ENCODE measurements at places on chromosomes 4 and X. TPM values are rescaled to one million over a fixed set of nuclear protein-coding genes. Genes with fewer than 3 reads are reported as not detected.

DNA sequence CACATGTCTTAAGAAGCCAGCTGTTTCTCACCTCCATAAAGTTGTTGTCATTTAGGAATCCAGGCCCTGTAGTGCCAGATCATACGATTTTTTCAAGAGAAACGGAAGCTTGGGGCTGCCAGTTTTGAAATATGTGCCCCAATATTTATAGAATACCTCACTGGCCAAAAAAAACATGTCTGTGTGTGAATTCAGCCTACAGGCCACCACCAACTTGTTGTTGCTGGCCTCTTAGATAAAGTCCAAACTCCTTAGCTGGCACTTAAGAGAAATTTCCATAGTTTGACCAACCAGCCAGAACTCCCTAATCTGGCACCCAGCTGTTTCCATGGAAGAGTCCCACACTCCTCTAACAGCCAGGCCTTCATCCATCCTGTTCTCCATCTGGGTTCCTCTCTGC lies 74.1 kb downstream of the WDR19 start:
- no peak overlapping the region for H3K27ac ChIP-seq
- no peaks in the 10 kb centered on the region for H3K4me1 ChIP-seq
- H3K36me3 ChIP-seq: no peaks in the 10 kb centered on the region
- no peaks in the 10 kb centered on the region for H3K27me3 ChIP-seq

Gene DCAF12L1
- not detected for total RNA-seq

DNA sequence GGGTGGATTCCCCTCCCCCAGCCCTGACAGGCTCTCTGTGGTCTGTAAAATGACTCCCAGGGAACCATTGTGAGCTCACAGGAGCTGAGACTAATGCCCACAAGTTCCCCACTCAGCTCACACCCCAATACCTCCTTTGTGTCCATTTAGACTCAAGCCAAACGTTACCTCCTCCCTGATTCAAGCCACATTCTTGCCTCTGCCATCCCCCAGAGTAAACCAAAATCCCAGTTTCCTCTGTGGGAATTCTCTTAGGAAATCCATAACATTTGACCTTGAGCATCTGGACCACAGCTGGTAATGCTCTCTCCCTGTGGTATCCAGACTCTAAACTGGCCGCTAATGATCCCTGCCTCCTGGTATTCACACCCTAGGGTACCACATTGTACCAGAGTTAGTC lies 26.3 kb upstream of the KDM5C start:
- H3K27me3 ChIP-seq: no peaks in the 10 kb centered on the region
- H3K4me3 ChIP-seq: no peak overlapping the region
- no peak overlapping the region for H3K27ac ChIP-seq
- no peaks in the 10 kb centered on the region for H3K36me3 ChIP-seq
- H3K4me1 ChIP-seq: no peaks in the 10 kb centered on the region

Gene TRMT10A
- 10.6 TPM for total RNA-seq

DNA sequence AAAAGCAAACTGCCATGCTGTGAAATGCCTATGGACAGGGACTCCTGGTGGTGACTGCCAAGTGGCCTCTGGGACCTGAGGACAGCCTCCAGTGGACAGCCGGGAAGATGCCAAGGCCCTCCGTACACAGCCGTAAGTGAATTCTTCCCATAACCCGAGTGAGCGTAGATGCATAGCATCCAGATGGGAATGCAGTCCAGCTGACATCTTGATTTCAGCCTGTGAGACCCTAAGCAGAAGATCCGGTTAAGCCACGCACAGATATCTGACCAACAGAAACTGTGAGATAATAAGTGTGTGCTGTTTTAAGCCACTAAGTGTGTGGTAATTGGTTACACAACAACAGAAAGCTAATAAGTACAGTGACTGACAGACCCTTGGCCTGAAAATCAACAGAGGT lies 55.9 kb downstream of the TMEM156 start:
- no peaks in the 10 kb centered on the region for H3K36me3 ChIP-seq
- DNase-seq: no peak
- no peak overlapping the region for H3K27ac ChIP-seq
- no peak overlapping the region for H3K4me3 ChIP-seq
- no peaks in the 10 kb centered on the region for H3K4me1 ChIP-seq
- H3K27me3 ChIP-seq: no peaks in the 10 kb centered on the region

- H3K27me3 ChIP-seq: peaks cover 11% of the 10 kb centered on the region
- no peaks in the 10 kb centered on the region for H3K36me3 ChIP-seq
- no peaks in the 10 kb centered on the region for H3K4me1 ChIP-seq
- H3K27ac ChIP-seq: no peak overlapping the region
Measured at GRCh38 chrX:21373001-21373400, 1.2 kb upstream of the CNKSR2 start.
